ENCODE measurements at places on chromosomes 11 and 22.

GRCh38 chr22:22866381-22867111 lies 21.1 kb upstream of the IGLL5 start:
- DNase-seq: no peak

- DNase-seq: no peak
These were observed 38.9 kb upstream of the LUZP2 start for GRCh38 chr11:24457985-24458384.

- no peak for DNase-seq
These were observed 1221.7 kb downstream of the BRD1 start for GRCh38 chr22:48605856-48606481.

DNA sequence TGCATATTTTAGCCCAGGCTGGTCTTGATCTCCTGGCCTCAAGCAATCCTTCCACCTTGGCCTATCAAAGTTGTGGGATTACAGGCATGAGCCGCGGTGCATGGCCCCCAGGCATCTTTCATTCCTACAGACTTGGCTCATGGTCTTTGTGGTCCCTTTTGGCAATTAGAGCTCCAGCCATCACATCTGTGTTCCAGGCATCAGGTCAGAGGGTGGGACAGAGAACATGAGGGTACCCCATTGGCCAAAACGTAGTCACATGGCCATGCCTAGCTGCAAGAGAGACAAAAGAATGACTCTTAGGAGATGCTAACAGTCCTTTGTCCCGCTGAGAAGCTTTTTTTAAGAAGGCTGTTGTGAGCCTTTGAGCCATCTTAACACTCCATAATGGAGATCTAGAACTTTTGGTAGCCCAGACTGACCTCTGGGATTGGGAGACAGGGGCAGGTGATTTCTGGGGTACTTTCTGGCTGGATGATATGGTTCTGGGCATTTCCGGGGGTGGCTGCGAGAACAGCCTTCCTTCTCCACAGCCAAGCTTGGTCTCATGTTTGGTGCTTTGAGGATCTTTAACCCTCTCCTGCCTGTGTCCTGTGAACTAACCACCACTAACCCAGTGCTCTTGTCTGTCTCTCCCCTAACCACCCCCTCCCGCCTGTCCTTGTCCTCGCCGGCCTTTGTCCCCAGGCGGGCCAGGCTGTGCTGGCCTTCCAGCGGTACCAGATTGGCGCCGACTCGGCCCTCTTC lies 18.4 kb upstream of the TAB1 start:
- DNase-seq: no peak

GRCh38 chr11:31045335-31045734 lies 324.2 kb downstream of the DCDC1 start:
- no peak for DNase-seq

DNA sequence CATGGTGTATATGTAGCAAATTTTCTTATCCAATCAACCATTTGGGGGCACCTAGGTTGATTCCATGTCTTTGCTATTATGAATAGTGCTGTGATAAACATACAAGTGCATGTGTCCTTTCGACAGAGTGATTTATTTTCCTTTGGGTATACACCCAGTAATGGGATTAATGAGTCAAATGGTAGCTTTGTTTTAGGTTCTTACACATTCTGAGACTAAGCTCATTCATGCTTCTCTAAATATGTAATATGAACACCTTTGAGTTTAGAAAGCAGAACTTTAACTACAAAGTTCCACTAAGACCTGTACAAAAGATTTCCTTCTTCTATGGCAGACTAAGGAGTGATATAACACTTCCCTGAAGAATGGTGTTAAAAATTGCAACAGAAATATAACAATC lies 627.0 kb downstream of the KCNA4 start:
- no peak for DNase-seq

DNA sequence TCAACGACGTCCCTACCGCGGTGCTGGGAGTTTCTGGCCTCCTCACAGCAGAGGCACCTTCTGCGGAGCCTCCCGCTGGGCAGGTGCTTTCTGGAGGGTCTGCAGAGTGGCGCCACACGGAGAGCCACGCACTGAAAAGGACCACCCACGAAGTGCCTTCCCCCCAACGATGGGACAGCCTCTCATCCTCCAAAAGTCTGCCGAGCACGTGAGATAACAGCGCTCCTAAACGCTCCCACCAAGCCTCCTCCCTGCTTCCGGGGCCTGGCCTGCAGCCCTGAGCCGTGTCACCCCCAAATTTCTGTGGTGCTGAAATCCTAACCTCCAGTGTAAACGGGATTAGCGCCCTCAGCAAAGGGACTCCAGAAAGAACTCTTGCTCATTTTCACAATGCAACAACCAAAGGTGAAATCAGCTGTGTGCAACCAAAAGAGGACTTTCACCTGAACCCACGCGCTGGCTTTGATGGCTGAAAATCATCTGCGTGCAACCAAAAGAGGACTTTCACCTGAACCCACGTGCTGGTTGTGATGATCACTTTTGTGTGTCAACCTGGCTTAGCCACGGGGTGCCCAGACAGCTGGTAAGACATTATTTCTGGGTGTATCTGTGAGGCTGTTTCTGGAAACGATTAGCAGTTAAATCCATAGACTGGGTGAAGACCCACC lies 924.6 kb downstream of the BRD1 start:
- no peak for DNase-seq

DNA sequence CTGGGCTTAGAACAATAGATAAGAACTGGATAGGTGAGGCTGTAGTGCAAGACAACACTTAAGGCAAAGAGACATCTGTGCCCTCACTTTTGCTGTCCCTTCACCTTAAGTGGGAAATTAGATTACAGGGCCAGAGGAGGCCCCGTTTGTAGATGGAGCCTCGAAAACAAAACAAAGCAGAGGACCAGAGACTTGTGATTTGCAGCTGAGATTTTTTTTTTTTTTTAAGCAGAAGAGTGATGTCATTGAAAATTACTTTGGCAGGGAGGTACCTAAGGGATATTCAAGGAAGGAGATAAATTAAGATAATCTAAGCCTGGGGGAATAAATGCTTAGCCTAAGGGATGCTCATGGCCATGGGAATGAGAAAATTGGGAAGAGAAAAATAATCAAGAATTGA lies 31.4 kb downstream of the ZC3H12C start:
- no peak for DNase-seq

GRCh38 chr11:130029137-130029536 lies 26.5 kb upstream of the PRDM10 start:
- no peak for DNase-seq

- no peak for DNase-seq
These were observed 20.1 kb downstream of the CELSR1 start for GRCh38 chr22:46517255-46517761.

- DNase-seq: no peak
These were observed 46.8 kb downstream of the PKNOX2 start for GRCh38 chr11:125211191-125211947.

GRCh38 chr22:27512283-27512761 lies 289.2 kb downstream of the MN1 start:
- no peak for DNase-seq

DNA sequence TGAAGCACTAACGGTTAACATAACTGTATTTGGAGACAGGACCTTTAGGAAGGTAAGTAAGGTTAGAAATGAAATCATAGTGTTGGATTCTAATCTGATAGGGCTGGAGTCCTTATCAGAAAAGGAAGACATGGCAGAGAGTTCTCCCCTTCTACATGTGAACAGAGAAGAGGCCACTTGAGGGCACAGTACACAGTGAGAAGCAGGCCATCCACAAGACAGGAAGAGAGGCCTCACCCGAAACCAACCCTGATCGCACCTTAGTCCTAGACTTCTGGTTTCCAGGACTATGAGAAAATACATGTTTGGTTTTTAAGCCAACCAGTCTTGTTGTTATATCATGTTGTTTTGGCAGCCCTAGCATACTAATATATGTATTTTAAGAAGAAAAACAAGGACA lies 170.0 kb downstream of the LRRC4C start:
- DNase-seq: no peak

DNA sequence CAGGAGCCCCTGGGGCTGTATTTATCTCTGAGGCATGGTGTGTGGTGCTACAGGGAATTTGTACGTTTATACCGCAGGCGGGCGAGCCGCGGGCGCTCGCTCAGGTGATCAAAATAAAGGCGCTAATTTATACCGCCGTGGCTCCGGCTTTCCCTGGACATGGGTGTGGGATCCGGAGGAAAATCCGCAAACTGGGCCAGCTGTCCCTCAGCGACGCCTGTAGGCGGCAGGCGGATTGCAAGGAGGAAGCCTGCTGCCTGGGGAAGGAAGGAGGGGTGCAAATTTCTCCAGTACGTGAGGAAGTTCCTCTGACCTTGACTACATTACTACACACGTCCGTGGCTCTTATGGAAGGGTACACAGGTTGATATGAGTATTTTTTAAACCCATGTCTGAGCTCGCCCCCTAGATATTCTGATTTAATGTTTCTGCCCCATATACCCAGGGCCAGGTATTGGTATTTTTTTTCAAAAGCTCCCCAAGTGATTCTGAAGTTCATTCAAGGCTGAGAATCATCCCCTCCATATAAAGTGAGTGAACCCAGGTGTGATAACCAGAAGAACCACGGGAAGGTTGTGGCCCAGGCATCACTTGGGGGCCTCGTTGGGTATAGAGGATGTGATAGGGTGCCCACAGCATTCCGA lies 2.8 kb downstream of the MYOD1 start:
- no peak for DNase-seq

- DNase-seq: no peak
These were observed 61.8 kb upstream of the CRYBB3 start for GRCh38 chr22:25137577-25138525.

- DNase-seq: no peak
These were observed 368.3 kb upstream of the SYN3 start for GRCh38 chr22:33426451-33426850.

DNA sequence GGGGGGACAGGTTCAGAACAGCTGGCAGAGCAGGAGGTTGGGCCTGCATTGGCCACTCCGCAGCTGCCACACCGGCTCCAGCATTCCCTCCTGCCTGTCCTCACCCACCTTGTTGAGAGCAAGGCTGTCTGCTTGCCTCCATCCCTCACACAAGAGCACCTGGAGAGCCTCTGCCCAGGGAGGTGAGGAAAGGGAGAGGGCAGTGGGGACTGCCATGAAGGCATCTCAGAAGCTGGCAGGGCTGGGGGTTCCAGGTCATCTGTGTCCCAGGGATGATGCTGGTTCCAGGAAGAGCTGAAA lies 27.1 kb downstream of the RSPH14 start:
- DNase-seq: no peak

DNA sequence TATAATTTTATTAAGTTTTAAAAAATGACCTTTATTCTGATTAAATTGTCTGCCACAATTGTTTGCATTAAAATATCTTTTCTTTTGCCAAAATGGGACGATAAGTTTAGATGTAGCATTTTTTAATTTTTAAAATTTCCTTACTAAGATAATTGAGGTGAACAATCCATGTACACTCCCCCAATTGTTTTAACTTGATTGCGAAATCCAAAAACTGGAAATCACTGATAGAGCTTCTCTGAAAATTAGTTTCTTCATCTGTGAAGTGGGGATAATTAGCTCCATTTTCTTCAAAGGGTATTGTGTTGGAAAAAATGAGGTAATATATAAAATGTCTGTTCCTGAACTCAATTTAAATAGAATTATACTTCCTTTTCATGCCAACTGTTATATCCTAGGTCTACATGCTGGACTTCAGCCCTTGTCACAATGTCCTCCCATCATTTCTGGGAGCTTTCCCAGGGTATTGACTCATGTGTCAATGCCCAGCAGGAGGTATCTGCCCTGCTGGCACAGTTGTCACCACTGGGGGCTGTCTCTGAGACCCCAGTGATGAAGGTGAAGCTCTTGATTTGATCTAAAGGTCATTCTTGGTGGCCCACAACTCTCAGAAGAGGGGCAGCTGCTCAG lies 28.7 kb upstream of the NAV2 start:
- DNase-seq: no peak

DNA sequence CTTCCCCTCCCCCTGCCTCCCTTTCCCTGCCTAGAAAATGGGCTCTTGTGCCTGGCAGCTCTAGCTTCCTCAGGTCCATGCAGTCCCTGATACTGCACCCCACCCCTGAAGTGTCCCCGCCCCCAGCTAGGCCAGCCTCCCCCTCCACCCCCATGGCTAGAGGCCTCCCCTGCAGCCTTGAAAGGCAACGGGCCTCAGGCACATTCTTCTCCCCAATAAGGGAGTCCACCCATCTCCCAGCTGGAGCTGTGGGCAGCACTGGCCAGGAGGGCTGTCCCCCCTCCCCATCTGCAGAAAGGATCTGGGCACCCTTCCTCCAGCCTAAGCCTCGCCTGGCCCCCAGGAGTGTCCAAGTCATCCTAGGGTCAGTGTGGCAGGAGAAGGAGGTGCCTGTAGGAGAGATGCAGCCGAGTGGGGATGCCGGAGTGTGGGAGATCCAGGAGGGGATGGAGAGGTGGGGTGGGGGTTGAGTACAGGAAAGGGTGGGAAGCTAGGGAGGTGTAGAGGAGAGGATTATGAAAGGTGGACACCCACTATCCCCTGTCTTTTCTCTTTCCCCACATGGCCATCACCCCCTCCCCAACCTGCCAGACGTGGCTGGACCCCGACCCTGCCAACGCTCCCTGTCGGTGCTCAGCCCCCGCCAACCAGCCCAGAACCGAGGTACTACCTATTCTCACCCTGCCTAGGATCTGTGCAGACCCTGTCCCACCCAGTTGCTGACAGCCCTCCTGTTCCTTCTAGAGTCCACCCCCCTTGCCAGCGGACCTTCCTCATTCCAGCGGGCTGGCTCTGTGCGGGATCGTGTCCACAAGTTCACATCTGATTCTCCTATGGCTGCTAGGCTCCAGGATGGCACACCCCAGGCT lies 9.3 kb downstream of the SMTN start:
- no peak for DNase-seq

GRCh38 chr22:23219822-23220484 lies 39.6 kb downstream of the BCR start:
- DNase-seq: no peak

- DNase-seq: no peak
These were observed 12.9 kb downstream of the DNAL4 start for GRCh38 chr22:38781033-38781432.

GRCh38 chr11:130813196-130813595 lies 103.1 kb downstream of the SNX19 start:
- no peak for DNase-seq

- DNase-seq: no peak
These were observed 134.6 kb downstream of the RRAS2 start for GRCh38 chr11:14224395-14224794.

DNA sequence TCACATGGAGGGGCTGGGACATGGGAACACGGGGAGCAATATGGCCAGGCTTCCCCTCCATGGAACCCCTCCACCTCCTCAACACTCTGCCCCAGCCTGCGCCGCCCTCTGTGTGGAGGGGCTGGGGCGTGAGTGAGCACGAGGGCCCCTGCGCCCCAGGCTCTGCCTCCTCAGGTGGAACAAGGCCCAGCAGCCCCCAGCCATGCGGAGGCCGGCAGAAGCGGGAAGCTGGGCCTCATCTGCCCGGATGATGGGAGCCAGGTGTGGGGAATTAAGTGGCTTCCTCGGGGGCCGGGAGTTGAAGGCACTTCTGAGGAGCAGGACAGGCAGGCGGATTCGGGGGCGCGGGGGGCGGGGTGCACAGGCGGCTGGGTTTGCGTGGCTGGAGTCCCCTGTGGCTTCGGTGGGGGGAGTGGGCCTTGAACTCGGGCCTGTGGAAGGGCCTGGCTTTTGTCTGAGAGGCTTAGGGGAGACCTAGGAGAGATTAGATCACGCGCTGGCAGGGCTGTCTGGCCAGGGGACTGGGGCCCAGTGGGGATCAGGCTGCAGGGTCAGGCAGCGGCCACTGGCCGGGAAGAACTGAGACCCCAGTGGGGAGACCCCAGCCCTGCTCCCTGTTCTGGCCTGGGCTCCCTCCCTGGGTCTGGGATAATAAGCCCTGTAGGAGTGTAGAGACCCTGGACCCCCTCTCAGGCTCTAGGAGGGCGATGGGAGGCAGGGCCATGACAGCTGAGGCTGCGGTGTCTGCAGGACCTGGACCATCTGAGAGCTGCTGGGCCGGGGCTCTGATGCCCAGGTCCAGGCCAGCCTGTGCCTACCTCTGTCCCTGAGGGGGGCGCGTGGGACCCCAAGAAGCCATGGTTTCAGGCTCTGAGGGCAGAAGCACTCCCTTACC lies 13.3 kb downstream of the PRR33 start:
- DNase-seq: no peak

Measured in left renal pelvis (tissue), 4 donors.